A549 treated with ZK216348 at 1 μM for 4 hours (cell line): ENCODE measurements at places on chromosomes 12 and 14. TPM values are rescaled to one million over a fixed set of nuclear protein-coding genes. Genes with fewer than 3 reads are reported as not detected.

The KLHDC1 gene
- 0.15 to 0.36 TPM (median 0.26 TPM) in 5 replicates for total RNA-seq

The KRT6C gene
- total RNA-seq: not detected in 5 replicates

The OR4L1 gene
- total RNA-seq: not detected in 5 replicates

The IL26 gene
- not detected in 5 replicates for total RNA-seq

The APEX1 gene
- 248 to 284 TPM (median 259 TPM) in 5 replicates for total RNA-seq
